MCF 10A (cell line): ENCODE measurements at places on chromosomes 12 and 14. TPM values are rescaled to one million over a fixed set of nuclear protein-coding genes. Genes with fewer than 3 reads are reported as not detected.

DNA sequence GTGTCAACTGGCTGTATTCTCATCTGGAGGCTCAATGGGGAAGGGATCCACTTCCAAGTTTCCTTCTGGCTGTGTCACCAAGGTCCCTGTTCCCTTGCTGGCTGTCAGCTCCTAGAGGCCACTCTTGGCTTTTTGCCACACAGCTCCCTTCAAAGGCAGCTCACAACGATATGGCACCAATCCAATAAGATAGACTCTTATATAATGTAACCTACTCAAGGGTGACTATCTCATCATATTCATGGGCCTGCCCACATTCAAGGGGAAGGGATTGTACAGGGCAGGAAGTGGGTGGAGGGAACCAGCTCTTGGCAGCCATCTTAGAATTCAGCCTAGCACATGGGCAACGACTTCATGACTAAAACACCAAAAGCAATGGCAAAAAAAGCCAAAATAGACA lies 98.7 kb upstream of the PLXNC1 start:
- no peak for DNase-seq
- H3K27ac ChIP-seq: no peak overlapping the region
- H3K36me3 ChIP-seq: peaks cover 6% of the 10 kb centered on the region
- no peaks in the 10 kb centered on the region for H3K27me3 ChIP-seq
- H3K4me3 ChIP-seq: no peak overlapping the region

GRCh38 chr12:43143278-43143677 lies 408.7 kb downstream of the ADAMTS20 start:
- H3K36me3 ChIP-seq: peaks cover 7% of the 10 kb centered on the region
- peaks cover 9% of the 10 kb centered on the region for H3K4me1 ChIP-seq

DNA sequence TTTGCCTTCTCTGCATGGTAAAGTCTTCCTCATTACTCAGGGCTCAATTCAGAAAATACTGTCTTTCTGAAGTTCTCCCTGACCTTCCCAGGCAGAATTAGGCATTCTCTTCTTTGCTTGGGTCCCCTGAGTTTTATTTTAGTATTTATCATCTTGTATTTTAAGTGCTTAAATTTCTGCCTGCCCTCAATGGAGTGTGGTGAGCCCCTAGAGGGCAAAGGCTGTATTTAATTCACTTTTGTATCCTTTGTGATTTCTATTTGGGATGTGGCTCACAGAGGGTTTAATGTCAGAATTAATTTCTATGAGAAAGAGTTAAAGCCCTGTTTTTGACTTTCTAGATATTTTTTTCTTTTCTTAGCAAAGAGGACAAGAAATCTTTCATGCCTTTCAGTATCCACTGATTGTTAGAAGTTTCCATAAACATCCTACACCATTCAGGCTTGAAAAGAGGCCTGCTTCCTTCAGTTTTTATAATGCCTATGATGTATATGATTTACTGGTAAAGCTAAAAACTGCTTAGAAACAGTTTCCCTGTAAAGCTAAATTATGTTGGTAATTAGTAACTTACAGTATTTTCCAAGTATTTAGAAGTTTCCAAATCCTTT lies 55.6 kb upstream of the PTPRB start:
- H3K27ac ChIP-seq: no peak overlapping the region
- no peaks in the 10 kb centered on the region for H3K36me3 ChIP-seq
- H3K27me3 ChIP-seq: no peaks in the 10 kb centered on the region
- H3K4me3 ChIP-seq: no peak overlapping the region

DNA sequence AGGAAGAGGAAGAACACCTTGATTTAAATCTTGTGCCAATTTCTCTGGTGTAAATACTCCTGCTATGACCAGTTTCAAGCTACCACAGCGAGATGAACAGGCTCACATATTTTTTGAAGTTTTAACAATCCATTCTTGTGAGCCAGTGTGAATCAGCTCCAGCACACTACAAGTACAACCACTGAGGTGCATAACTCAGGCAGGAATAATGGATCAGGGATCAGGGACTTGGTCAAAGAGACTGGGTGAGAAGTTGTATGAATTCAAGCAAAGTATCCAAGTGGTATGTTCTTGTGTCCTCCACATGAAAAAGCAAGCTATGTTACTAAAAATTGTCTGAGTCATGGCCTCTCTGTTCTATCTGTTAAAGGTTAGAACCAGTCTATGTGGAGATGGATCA lies 35.2 kb upstream of the KITLG start:
- H3K4me1 ChIP-seq: no peaks in the 10 kb centered on the region
- no peak for DNase-seq
- H3K27ac ChIP-seq: no peak overlapping the region
- H3K27me3 ChIP-seq: no peaks in the 10 kb centered on the region

- DNase-seq: no peak
- no peak overlapping the region for H3K27ac ChIP-seq
- no peaks in the 10 kb centered on the region for H3K27me3 ChIP-seq
- no peaks in the 10 kb centered on the region for H3K36me3 ChIP-seq
- no peak overlapping the region for H3K4me3 ChIP-seq
- no peaks in the 10 kb centered on the region for H3K4me1 ChIP-seq
These were observed 519.8 kb upstream of the FLRT2 start for GRCh38 chr14:85010186-85010585.

PIWIL1 gene
- total RNA-seq: not detected in 2 replicates

DNA sequence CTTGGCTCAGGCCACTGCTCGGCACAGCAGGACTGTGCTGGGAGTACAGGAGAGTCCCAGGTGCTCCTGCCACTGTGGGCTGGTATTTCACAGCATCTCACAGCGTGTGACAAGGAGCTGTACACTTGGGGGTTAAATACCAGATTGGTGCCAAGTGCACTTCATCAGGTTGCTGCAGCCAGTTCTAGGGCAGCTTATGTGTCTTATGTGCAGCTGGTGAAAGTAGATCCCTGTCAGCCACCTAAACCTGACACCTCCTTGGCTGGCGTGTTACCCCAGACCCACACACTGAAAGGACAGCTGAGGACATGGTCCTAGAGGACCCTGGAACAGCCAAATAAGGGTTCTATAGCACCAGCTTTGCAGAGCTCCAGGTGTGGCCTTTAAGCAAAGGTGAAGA lies 18.9 kb downstream of the PLEKHH1 start:
- no peak overlapping the region for H3K27ac ChIP-seq
- no peaks in the 10 kb centered on the region for H3K36me3 ChIP-seq
- no peaks in the 10 kb centered on the region for H3K27me3 ChIP-seq
- H3K4me3 ChIP-seq: no peak overlapping the region
- no peak for DNase-seq

GRCh38 chr14:97554597-97554996 lies 757.4 kb downstream of the VRK1 start:
- H3K36me3 ChIP-seq: no peaks in the 10 kb centered on the region
- DNase-seq: no peak
- H3K27me3 ChIP-seq: peaks cover 45% of the 10 kb centered on the region
- no peaks in the 10 kb centered on the region for H3K4me1 ChIP-seq

- DNase-seq: no peak
- H3K4me3 ChIP-seq: no peak overlapping the region
- no peak overlapping the region for H3K27ac ChIP-seq
- no peaks in the 10 kb centered on the region for H3K27me3 ChIP-seq
- no peaks in the 10 kb centered on the region for H3K36me3 ChIP-seq
These were observed 63.2 kb upstream of the RFX4 start for GRCh38 chr12:106519607-106520021.

GRCh38 chr14:92484132-92484823 lies 29.3 kb upstream of the RIN3 start:
- no peak for DNase-seq
- no peak overlapping the region for H3K27ac ChIP-seq
- H3K4me1 ChIP-seq: no peaks in the 10 kb centered on the region
- no peaks in the 10 kb centered on the region for H3K36me3 ChIP-seq
- H3K4me3 ChIP-seq: no peak overlapping the region

DNA sequence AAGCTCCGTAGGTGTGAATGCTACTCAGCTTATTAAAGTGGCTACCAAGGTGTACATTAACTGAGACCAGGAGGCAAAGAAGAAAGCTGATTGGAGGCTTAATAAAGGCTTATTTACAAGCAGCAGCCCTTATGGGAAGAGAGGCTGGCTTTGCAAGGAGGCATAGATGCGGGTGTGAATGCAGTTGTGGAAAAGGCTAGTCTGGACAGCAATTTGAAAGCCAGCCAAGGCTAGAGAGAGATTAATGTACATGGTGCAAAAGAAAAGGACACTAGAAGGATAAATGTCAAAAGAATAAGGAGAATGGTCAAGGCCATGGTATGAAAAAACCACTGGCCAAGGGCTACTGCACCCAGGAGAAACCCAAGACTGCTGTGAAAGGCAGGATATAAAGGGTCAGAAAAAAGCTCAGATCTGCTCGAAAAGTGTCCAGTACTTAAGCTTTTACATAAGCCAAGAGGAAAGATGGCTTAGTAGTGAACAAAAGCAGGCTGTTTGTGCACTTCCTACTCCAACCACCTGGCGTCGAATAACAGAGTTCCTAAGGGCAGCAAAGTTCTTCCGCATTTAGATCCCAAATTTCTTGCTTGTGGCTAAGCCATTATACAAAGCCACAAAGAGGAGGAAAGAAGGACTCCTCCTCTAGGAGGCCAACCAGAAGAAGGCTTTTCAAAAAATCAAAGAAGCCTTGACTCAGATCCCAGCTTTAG lies 24.0 kb downstream of the KLRK1 start:
- no peak overlapping the region for H3K4me3 ChIP-seq
- no peak overlapping the region for H3K27ac ChIP-seq
- no peak for DNase-seq
- no peaks in the 10 kb centered on the region for H3K27me3 ChIP-seq
- H3K36me3 ChIP-seq: peaks cover 20% of the 10 kb centered on the region
- H3K4me1 ChIP-seq: peaks cover 20% of the 10 kb centered on the region
